ENCODE measurements at places on chromosomes 2 and 18. TPM values are rescaled to one million over a fixed set of nuclear protein-coding genes. Genes with fewer than 3 reads are reported as not detected.

Gene NAT8
- not detected for total RNA-seq

Gene HNRNPLL
- total RNA-seq, result 25.0 TPM

Gene SCYGR5
- total RNA-seq, result not detected

Gene ADGRF3
- not detected for total RNA-seq

Gene CCDC74A
- 14.2 TPM for total RNA-seq

Gene CD207
- total RNA-seq, result not detected

Gene FZD7
- total RNA-seq, result 7.3 TPM

Gene YWHAQ
- 690 TPM for total RNA-seq

Gene TUBB8B
- total RNA-seq, result not detected

Gene UGT1A4
- total RNA-seq, result 0.05 TPM

Gene AQP12A
- not detected for total RNA-seq

Gene DSG2
- 58.5 TPM for total RNA-seq

Gene GPC1
- total RNA-seq, result 192 TPM

Gene INO80D
- total RNA-seq, result 0.88 TPM

Gene DCDC2C
- 0.54 TPM for total RNA-seq

Gene DSC1
- total RNA-seq, result not detected

Gene EFR3B
- 12.8 TPM for total RNA-seq

Gene HPCAL1
- total RNA-seq, result 121 TPM

Gene LRP1B
- not detected for total RNA-seq

Gene HOXD10
- total RNA-seq, result 7.4 TPM

Gene SLC30A3
- total RNA-seq, result 3.8 TPM

Gene CDH19
- total RNA-seq, result 1.3 TPM

Gene SIGLEC15
- not detected for total RNA-seq

Gene ASXL3
- not detected for total RNA-seq

Gene AAK1
- total RNA-seq, result 18.7 TPM

Gene MAP3K19
- not detected for total RNA-seq

Gene DNAJC5G
- total RNA-seq, result not detected

Gene GPBAR1
- total RNA-seq, result not detected

Gene SAG
- not detected for total RNA-seq

Gene CCL20
- 4.3 TPM for total RNA-seq

Gene ARHGAP25
- not detected for total RNA-seq

Gene ANKRD62
- not detected for total RNA-seq

Gene ALPI
- total RNA-seq, result not detected

Gene RSAD2
- 0.19 TPM for total RNA-seq

Gene PPM1B
- 21.5 TPM for total RNA-seq

Gene CXCR1
- total RNA-seq, result not detected

Gene ZC3H6
- total RNA-seq, result 0.47 TPM

Gene PELI1
- total RNA-seq, result 1.1 TPM

Gene GCG
- not detected for total RNA-seq

Gene SCYGR2
- not detected for total RNA-seq

Gene POTEJ
- not detected for total RNA-seq

Gene PPP1R7
- total RNA-seq, result 66.5 TPM

Gene SP140
- total RNA-seq, result not detected

Gene HDHD2
- 9.2 TPM for total RNA-seq

Gene GCA
- total RNA-seq, result 7.5 TPM

Gene SALL3
- not detected for total RNA-seq
